ENCODE measurements at places on chromosomes 6 and 20.

DNA sequence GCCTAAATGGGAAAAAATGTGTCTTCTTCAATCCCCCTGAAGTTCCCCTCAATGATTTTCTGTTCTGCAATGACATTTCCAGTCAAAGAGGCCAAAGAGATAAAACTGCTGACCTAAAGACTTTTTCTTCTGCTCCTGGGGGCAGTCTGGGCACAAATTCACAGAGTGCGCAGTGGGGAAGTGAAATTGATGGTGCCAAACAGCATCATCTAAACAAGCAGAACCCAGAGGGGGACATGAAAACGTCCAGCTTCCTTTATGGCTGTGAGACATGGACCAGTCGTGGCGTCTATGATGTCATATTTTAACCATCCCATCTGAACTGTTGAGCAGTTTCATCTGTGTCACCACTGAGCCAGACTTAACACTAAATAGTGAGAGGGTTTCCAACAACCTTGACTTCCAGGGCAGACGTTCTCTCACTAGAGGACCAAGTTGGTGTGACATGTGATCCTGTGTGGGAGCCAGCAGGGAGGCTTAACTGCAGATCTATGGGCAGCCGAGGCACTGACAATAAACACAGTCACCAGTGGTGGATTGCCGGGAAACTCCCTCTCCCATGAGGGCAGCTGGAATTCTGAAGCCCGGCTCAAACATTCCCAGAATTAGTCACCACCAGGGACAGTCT lies 12.4 kb downstream of the SCML4 start:
- DNase-seq = no peak

GRCh38 chr6:14987490-14987889 lies 258.4 kb upstream of the JARID2 start:
- no peak for DNase-seq

GRCh38 chr6:98828941-98829411 lies 5.4 kb upstream of the POU3F2 start:
- DNase-seq = no peak

DNA sequence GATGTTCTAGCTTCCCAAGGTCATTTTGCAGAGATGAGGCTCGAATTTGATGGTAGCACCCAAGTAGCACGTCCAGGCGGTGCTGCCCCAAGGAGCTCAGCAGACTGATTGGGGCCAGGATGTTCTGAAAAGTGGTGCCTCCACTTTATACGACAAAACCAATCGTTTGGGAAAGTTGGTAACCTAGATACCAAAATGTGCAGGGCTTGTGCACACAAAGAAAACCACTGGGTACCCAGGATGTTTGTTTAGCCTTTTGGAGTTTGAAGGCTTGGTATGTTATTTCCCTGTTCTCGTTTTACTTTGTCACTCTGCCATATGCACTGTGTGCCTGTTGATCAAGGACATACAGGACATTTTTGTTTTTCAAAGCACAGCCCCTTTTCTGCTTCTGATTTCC lies 40.7 kb upstream of the PBOV1 start:
- no peak for DNase-seq

DNA sequence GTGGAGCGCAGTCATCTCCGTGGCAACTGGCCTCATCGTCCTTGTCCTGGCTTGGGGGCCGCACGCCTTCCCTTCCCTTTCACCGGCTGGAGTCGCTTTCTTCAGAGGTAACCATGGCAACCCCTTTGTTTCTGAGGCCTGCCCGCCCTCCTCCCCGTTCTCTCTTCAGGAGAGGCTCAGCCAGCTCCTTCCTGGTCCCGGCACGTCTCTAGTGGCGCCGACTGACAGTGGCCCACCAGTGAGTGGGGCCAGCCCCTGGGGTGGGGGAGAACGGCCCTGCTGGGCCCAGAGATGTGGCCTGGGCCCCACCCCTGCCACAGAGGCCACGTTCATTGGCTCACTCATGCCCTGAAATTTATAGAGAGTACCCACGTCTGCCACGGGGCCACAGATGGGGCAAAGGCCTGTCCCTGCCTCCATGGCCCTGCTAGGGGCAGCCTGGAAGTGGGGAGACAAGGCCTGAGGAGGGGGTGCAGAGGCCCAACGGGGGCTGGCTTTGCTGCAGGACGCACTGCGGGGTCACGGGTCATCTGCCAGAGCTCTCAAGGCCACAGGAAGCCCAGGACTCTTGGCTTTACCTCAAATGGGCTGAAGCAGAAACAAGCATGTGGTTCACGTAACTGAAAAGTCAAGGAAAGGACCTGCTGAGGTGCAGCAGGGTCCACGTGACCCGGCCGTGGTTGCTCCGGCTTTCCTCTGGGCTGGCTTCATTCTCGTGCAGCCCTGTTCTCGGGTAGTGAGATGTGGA lies 1.4 kb upstream of the OSBPL2 start:
- no peak for DNase-seq

- peak; percentile 15 for DNase-seq
These were observed 176.3 kb downstream of the ADGRG6 start for GRCh38 chr6:142478117-142478516.

DNA sequence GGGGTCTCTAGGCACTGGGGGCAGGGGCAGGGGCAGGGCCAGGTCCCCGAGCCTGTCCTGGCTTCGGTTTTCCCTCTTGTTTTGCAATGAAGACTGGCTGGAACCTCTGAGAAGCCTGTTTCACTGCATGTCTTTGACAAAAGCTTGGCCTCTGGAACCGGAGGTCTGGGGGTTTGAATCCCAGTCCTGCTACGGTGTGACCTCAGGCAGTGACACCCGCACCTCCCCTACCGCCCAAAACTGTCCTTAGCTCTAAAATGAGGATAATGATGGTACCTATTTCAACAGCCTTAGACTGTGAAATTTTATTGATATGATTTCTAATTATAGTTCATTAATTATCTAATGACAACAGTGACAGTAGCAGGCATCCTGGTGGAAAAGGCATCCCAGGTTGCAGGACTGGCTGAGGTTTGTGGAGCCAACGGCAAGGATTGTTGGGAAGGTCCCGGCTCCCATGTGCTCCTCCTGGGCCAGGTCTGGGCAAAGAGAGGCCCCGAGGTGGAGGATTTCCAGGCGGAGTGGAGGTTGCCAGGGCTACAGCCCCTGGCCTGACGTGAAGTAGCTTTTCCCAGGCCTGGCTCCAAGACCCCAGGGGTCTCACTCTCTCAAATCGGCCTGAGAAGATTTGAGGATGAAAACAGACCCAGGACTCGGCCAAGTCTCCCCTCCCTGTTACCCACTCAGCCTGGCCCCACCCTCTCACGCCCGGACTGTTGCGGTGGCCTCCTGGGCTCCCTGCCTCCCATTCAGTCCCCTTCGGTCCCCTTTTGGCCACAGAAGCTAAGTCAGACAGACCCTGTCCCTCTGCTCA lies 57.9 kb downstream of the SNAI1 start:
- DNase-seq = no peak

GRCh38 chr6:43058531-43058930 lies 703 bp downstream of the MRPL2 start:
- no peak for DNase-seq

- DNase-seq = no peak
These were observed 508 bp downstream of the NOP56 start for GRCh38 chr20:2652724-2653555.

- DNase-seq = peak; percentile 68
These were observed 95.3 kb upstream of the BHLHE23 start for GRCh38 chr20:63101781-63102720.

GRCh38 chr6:137352859-137353258 lies 133.7 kb upstream of the IFNGR1 start:
- DNase-seq = no peak

DNA sequence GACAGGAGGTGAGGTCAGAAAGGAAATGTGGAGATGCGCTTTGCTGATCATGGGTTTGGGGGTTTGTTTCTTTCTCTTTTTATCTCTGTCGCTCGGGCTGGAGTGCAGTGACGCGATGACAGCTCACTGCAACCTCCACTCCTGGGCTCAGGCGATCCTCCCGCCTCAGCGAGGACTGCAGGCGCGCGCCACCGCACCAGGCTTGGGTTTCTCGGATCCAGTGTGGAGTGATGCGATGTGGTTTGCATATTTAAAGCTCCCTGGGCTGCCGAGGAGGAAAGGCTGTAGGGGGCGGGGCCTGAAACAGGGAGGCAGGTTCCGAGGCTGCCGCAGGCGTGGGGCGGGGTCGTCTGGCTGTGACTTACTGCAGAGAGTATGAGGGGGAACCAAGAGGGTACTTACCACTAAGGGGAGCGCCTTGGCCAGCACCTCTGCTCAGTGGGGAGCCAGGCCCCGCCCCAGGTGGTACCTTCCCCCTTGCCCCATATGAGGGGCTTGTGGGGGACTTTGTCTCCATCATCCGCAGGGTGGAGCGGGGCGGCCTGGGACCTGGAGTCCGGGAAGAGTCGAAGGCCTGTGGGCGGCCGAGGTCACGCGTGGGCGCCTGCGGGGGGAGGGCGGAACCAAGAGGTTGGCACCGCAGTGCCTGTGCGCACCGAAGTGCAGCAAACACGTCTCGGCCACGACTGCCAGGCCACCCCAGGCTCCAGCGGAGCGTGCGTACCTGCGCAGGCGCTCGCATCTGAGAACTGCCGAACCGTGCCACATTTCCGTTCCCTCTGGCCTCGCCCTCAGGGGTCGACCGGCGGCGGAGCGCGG lies 12.7 kb upstream of the BAK1 start:
- no peak for DNase-seq

DNA sequence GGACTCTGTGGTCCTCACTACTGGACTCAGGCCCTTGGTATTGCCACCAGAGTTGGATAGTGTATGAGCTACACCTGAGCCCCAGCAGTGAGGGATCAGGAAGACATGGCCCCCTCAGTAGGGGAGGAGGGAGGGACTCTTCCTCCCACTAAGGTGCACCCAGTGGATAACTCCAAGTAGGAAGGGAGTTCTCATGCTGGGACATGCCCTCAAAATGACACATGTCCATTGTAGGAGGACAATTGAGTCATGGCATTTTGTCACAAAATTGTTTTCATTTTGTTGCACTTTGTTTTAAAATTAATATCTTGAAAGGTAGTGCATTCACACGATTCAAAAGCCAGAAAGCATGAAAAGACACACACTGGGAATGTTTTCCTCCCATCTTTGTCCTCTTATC lies 127.2 kb downstream of the FOXO3 start:
- no peak for DNase-seq

DNA sequence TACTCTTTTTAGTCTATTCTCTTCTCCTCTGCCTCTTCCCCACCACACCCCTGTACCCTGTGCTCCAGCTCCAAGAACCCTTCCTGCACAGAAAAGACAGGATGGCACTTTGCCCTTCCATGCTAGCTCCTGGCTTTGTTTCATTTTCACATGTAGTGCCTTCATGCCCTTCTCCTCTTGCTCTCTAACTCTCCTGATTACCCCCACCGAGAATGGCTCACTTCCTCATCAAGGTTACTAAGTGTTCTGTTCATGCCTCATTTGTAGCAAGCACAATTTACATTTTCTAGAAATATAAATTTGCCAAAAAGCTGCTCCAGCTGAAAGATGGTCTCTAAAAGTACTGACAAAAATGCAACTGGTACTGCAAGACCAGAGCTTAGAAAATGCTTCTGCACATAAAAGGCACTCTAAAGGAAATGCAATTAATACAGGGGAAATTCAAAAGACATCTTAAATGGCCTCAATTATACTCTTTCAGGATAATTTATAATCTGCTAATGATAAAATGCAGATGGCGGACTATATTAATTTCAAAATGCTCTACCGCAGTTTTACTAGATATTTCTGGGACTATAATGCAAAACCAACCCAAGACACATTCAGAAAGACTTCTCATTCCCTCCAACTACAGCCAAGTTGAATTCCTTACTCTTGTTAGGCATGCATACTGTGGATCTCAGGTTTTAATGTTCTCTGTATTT lies 570.2 kb downstream of the PRKN start:
- DNase-seq = no peak

DNA sequence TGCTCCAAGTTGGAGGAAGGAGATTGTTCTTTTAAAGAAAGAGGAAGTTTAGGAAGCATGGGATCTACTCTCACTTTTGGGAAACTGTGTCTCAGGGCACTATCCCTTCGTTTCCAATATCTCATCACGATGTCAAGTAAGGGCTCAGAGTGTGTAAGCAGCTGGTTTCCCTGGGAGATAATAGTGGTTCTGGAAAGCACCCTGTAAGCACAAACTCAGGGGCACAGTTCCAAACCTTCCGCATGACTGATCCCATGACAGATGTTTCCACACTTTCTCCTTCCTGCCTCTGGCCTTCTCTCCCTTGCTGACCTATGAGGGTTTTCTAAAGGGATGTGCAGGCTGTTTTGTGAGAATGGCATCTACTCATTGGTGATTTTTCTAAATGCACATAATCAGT lies 33.9 kb downstream of the ADTRP start:
- no peak for DNase-seq

- DNase-seq = no peak
These were observed 7.0 kb upstream of the OR14J1 start for GRCh38 chr6:29294499-29294914.

- no peak for DNase-seq
These were observed 56.1 kb upstream of the CST7 start for GRCh38 chr20:24892931-24893330.

GRCh38 chr20:23585449-23585807 lies 17.1 kb upstream of the CST9L start:
- no peak for DNase-seq

DNA sequence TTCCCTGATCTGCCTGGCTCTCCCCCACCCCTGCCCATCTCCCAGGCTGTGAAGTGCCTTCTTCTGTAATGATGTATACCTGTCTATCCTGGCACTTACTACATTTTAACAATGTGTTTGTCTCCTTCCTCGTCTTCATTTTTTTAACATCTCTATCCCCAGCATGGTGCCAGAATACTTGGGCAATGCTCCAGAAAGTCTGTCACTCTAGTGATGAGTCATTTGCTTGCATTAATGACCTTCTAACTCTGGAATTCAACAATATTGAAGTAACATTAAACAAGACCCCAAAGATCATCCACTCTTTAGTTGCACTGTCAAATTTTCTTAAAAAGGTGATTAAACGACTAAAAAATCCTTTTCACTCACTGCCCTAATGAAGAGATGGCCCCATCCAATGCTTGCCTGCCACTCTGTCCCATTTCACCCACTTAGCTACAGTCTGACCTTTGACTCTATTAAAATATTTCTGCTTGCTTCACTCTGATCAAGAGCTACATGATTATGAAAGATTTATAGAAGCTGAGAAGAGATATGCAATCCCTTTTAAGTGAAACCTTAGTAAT lies 7.7 kb upstream of the KLHL31 start:
- DNase-seq = no peak

DNA sequence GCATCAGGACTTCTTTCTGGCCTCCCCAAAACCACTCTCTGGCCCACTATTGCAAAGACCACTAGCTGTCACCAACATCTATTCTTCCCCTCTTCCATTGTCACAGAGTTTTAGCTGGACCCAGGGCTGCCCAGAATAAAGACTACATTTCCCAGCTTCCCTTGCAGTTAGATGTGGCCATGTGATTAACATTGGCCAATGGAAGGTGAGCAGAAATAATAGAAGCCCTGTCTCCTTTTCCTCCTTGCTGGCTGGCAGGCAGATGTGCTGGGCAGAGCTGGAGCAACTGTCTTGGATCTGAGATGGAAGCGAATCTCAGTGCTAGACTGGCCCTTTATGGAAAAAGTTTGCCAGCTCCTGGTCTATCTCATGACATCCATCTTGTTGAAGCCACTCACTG lies 97.0 kb downstream of the KCNB1 start:
- peak; percentile 30 for DNase-seq

- no peak for DNase-seq
These were observed 41.6 kb upstream of the NFATC2 start for GRCh38 chr20:51584116-51584515.
